ENCODE measurements at places on chromosomes 11 and 22. TPM values are rescaled to one million over a fixed set of nuclear protein-coding genes. Genes with fewer than 3 reads are reported as not detected.

The PNPLA5 gene
- polyA plus RNA-seq = not detected

The OR8D1 gene
- polyA plus RNA-seq = not detected

The CRYBB2 gene
- 0.64 TPM for polyA plus RNA-seq

The HBD gene
- 0.94 TPM for polyA plus RNA-seq

The JAML gene
- 8.4 TPM for polyA plus RNA-seq

Measured in right lung (tissue), 10 donors.